ENCODE measurements at places on chromosomes 1 and 21. TPM values are rescaled to one million over a fixed set of nuclear protein-coding genes. Genes with fewer than 3 reads are reported as not detected.

DNA sequence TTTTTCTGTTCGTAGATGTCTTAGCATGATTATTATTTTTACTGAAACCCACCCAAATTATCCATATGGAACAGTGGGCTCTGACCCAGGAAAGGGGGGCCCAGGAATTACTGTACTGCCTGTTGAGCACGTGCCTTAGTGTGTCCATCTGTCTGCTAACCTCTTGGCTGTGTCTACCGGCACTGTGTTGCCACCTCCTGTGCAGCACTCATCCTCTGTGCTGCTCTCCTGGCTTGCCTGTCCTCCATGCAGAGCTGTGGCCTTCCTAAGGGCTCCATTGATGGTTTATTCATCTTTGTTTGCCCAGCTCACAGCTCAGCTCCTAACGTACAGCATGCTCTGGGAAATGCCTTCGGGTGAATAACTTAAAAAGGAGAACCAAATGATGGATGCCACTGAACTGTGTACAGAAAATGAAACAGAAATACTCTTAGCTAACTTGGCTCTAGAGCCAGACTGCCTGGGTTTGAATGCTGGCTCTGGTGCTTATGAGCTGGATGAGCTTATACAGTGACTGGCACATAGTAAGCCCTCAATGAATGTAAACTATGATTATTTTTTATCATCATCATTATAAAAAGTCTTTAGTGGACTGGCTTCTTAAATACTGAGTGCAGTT lies 11.4 kb upstream of the RPTN start:
- DNase-seq, result no peak

DNA sequence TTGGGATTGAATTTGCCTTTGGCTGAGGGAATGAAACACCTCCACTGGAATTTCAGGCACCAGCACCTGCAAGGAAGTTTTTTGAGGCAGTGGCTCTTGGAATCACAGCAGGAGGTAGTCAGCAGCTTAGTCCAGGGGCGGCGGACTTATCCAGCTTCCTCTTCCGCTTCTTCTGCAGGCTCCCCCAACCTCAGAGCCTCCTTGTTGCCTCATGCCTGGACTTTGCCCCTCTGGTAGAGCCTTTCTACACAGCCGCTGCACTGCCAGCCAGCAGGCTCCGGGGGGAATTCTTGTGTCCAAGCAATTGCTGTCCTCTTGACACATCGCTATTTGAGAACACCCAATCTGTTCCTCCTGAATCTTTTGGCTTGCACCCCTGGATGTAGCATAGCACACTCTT lies 4.4 kb upstream of the RHEX start:
- peak; percentile 52 for DNase-seq

DNA sequence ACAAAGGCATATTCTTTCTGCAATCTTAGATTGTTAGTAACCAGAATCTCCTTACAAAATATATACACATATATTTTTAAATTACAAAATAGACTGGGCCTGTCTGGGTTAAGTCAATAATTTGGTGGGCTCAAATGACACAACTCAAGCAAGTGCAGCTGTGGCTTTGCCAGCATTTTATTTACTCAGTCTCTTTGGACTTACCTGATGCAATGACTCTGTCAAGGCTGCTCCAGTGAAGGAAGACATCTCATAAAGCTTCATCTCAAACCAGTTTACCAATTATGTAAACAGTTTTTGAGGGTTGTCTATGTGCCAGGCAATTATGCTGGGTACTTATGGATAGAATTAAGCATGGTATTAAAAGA lies 22.8 kb upstream of the ABCA4 start:
- no peak for DNase-seq

DNA sequence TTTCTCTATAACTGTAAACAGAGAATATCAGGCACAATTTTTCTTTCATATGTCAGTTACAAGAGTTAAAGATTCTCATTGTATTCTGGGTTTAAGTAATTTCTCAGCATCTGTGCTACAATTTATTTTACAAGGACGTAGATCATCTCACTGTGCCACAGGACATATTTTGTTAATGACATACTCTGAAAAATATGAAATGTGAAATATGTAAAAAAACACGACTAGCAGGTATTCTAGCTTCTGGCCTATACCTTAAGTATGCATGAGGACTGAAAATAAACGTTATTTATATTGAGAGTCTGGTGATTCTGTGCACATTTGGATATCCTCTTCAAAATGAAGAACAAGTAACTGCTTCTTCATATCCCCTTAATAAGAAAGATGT lies 308.8 kb downstream of the BRINP3 start:
- DNase-seq, result no peak

FMN2 gene
- total RNA-seq, result 1.3 TPM
